ENCODE measurements at places on chromosomes 1 and 21.
A peak's percentile ranks its signal among the peaks of the same experiment; 100 is the strongest.

DNA sequence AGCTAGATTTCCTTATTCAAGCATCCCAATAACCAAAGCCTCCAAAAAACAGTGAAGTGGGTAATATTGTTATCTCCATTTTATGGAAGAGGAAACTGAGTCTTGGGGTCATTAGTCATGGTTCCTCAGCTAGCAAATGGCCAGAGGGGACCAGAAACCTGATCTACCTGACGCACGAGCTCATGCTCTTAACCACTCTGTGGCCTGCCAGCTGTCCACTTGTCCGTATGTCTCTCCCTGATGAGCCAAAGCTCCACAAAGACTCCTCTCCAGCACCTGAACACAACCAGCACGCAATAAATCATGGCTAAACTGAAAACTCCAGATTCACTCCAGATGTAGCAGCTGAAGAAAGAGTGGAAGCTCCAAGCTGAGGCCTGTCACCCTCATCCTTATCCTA is 5.8 kb downstream of the CAPN8 start:
- no peak for DNase-seq

DNA sequence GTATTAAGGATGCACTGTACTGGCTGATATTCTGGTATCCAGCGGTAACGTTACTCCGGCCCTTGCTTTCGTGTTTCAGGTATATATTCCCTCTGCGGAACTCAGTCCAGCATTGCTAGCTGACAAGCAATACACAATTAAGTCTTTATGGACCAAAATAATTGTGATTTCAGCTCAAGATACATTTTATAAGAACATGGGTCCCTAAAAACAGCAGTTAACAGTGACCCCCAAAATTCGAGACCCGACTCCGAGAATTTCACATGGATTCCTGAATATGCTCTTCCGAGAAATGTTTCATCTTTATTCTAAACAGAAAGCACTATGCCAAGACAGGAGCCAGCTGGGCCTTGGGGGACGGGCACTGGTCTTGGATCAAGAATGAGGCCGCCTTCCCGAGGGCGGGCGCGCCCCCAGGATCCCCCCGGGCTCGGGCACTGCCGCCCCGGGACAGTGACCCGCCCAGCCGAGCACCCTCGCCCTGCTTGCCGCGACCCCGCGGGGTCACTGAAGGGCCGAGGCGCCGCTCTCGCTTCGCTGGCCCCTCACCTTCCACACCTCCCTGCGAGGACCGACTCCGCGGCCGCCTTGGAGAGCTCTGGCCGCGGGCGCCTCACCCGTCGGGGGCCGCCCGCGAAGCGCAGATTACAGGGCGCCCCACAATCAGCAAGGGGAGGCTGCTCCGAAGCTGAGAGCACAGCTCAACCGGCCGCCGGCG is 610 bp downstream of the SCYL3 start:
- DNase-seq, result peak; percentile 25

DNA sequence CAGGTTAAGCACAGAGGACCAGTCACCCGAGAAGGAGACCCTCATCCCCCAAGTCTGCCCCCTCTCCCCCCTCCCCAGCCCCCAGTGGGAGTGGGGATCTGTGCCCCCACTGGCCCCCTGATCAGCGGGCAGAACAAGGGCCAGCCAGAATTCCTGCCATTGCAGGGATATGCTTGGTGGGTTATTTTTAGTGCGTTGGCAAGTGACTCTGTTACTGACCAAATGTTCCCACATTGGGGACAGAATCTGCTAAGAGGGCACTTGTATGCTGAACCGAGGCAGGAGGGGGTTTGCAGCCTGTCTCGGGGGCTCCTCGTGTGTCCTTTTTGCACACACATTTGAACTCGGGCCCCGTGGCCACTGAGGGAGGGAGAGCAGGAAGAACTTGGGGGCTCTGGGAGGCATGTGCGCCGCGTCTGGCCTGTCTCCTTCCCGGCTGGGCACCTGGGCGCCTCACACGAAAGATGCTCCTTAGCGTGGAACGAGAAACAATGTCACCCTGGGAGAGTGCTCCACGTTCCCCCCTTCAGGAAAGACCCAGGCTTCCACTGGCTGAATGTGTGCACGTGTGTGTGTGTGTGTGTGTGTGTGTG is 66.4 kb upstream of the CASZ1 start:
- no peak for DNase-seq

DNA sequence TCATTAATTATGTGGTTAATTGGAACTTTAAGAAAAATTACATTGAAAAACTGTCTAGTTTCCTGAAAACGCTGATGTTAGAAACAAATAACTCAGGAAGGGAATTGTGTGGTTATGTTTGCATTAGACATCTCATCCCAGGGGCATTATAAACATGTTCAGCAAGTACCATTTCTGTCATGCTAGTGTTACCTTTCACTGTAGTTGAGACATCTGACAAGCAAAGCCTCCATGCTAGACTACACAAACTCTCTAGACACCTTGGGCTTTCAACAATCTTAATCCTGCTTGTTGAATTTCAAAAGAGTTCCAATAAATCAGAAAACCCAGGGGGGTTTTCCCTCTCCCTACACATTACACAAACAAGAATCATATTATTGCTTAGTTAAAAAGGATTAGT is 536.8 kb downstream of the KCNT2 start:
- peak; percentile 44 for DNase-seq

DNA sequence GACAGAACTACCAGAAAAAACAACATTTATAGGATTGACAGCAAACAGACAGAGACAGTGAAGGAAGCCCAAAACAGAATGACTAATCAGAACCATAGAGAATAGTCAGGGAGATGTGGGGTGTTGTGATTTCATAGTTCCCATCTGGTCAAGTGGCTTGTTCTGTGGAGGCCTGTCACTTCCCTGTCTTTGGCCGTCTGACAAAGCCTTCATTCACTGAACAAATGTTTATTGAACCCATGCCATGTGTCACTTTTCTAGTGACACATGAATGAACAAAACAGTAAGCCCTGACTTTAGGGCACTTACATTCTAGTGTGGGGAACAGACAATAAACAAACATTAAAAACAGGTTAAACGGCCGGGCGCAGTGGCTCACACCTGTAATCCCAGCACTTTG is 3.2 kb upstream of the SRRM1 start:
- peak; percentile 87 for DNase-seq

DNA sequence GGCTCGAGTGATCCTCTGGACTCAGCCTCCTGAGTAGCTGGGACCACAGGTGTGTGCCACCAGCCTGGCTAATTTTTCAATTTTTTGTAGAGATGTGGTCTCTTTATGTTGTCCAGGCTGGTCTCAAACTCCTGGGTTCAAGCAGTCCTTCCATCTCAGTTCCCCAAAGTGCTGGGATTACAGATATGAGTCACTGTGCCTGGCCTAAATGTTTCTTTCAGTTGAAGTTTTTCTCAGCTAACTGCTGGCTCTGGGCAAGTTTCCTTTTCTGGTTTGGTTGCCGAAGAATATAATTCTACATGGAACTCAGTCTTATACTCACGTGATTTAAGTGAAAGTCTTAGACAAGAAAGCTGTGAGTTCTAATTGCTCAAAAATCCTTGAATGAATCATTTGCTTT is 57.0 kb downstream of the SASS6 start:
- no peak for DNase-seq

DNA sequence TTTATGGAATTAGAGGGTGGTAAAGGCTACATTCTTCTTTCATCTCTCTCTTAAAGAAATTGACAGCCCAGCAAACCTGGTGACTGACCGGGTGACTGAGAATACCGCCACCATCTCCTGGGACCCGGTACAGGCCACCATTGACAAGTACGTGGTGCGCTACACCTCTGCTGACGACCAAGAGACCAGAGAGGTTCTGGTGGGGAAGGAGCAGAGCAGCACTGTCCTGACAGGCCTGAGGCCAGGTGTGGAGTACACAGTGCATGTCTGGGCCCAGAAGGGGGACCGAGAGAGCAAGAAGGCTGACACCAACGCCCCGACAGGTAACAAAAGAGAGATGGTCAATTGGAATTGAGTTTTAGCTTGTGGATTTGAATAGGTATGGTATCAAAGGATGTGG is 29.7 kb downstream of the TNN start:
- no peak for DNase-seq

DNA sequence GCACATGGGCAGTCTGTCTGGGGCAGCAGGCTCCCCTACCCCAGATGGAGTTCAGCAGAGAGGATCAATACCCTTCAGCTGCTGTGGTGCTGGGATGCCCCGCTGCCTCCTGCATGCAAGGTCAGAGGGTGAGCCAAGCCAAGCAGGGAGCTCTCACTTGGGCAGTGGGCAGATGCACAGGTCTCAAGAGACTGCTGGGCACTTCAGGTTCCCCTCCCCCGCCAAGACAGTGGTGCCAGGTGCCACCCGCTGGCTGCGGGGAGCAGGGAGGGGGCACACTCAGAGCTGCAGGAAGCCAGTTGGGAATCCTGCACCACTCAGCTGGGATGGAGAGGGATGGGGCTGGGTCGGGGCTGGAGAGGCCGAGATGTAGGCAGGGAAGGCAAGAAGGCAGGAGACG is 15.8 kb upstream of the EVA1B start:
- DNase-seq, result no peak

GRCh38 chr1:24206083-24206464 is 19.0 kb upstream of the IFNLR1 start:
- DNase-seq, result no peak

GRCh38 chr1:116377541-116378529 is 4.8 kb downstream of the ATP1A1 start:
- DNase-seq, result peak; percentile 33

GRCh38 chr21:41361786-41362604 is at the start of gene MX2:
Gene MX2, plus strand, starts transcription at chr21:41362027. Its CDS starts 14,880 bp downstream, at chr21:41376907.
- DNase-seq, result no peak

DNA sequence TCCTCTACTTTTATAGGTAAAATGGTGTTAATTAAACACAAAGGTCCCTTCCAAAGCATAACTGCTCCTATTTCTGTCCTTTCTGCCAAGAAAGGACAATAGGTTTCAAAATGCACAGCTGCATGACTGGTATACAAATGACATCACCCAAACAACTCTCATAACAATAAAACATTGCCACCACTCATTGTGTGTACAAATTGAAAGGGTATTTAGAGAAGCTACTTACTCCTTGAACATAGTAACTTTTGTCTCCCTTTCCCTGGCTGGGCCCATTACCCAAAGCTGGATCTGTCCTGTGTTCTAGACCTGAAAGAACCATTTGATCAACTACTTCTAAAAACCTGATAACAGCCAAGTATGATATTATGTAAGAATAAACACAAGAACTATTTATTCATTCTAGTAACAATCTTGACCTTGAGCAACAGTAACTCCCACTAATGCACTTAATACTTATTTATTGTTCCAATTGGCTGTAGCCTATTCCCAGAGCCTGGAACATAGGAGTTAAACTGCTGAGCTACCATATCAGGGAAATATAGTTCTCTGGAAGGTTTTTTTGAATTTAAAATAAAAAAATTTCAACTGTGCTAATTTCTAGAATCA is 38.2 kb downstream of the TTLL7 start:
- no peak for DNase-seq

- no peak for DNase-seq
Measured at GRCh38 chr1:36051821-36052220, 32.1 kb upstream of the TEKT2 start.

DNA sequence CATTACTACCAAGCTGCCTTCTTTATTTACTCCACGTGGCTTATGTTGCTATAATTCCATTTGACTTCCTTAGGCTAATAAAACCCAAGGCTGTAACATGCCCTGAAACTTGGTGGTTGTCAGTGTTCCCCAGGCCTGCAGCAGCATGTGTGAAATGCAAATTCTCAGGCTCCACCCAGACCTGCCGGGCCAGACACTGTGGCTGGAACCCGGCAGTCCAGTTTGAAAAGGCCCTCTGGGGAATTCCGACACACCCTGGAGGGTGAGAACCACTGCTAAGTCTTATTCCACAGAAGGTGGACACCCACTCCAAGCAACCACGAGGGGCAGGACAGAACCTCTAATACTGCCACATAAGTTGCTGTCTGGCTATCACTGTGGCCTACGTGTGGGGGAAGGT is 41.4 kb downstream of the URB1 start:
- peak; percentile 63 for DNase-seq

GRCh38 chr1:227880342-227880924 is 65.0 kb downstream of the PRSS38 start:
- DNase-seq, result no peak

Measured in T47D (cell line).